Activated CD4-positive, alpha-beta T cell treated with anti-CD3 and anti-CD28 coated beads for 24 hours (primary cell): ENCODE measurements at places on chromosomes 1 and 21.

GRCh38 chr1:28926629-28927265 is 12.4 kb downstream of the EPB41 start:
- no peak for DNase-seq

DNA sequence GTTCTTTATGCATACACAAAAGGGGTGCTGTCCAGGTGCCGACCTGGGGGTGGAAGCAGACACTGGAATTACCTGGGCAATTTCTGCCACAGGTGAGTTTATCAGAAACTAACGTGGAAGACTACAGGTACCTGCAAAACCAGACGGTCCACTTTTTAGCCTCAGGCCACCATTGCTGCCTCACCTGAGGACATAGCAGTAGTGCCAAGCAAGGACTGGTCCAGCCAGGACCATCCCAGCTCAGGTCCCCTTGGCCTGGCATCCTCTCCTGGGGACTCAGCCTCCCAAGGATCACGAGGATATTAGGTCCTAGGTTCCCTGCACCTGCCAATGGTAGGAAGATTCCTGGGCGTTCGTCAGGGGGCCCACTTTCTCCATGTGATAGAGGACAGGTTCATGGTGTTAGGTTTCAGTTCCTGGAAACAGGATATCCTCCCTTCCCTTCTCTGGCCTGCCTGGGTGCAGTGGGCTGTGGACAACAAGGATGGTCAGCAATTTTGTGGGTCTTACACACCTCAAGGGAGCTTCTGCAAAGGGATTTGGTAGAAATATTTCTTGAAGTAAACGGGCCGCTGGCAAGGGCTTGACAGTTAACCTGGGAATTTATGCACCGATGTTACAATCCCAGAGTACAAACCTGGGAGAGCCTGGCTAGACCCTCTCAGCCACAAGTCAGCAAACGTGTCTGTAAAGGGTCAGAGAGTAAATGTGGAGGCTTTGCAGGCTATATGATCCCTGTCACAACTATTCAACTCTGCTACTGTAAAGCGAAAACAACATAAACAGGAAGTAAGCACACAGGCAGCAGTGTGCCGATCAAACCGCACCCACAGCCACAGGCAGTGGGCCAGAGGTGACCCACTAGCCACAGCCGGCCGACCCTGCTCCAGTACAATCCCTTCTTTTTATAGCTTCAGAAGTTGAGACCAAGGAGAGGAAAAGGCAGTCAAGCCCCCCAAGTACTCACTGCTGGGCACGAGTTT is 71.4 kb upstream of the RAB4A start:
- no peak for DNase-seq

DNA sequence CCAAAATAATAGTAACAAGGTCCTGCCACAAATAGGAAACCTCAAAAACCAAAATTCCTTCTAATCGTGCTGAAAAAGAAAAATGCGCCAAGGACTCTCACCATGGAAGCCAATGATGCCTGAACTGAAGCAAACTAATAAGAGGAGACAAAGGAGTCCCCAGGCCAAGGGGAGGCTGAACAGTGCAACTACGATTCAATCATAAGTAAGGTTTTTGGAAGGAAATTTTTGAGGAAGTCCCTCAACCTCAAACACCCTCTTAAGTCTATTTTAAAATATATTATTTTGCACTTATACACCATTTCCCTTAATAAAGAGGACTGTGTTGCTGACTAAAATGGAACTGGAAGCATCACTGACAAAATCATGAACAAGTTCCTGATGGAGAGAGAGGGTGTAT is 1.7 kb upstream of the ARHGAP29 start:
- DNase-seq: no peak

- DNase-seq: no peak
These were observed 36.6 kb upstream of the HSD3B1 start for GRCh38 chr1:119470377-119470776.

DNA sequence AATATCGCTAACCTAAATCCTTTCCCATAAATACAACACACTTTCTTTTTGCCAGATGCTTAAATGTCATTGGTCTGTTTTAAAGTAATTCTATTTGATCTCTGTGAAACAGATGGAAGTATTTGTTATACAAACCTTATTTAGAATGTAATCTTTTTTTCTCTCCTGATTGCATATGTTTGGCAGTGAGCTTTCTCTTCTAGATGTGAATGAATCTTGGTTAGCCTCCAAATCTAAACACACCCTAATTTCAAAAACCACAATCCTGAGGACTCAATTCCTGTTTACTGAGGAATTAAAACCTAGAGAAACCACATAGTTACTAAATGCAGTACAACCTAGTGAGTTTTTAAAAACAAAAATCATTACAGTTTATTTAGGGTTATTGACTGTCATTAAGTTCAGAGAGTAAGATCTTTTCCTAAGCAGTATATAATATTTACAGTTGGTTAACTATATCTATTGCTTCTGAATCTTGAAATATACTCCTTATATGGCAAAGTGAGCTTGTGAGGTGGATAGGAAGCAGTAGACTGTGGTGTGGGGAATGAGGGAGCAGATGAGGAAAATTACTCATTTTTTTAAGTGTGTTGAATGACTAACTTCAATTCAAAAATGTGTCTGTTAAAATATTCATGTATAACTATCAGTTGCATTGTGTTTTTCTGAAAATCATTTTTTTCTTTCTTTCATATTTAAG is 218.7 kb downstream of the FMN2 start:
- no peak for DNase-seq

- DNase-seq: no peak
These were observed 91.6 kb downstream of the RGL1 start for GRCh38 chr1:183896466-183897048.

- DNase-seq: no peak
These were observed 1.7 kb upstream of the GLIS1 start for GRCh38 chr1:53740621-53741105.

- DNase-seq: no peak
These were observed 125.8 kb downstream of the SLC45A1 start for GRCh38 chr1:8443558-8444194.

DNA sequence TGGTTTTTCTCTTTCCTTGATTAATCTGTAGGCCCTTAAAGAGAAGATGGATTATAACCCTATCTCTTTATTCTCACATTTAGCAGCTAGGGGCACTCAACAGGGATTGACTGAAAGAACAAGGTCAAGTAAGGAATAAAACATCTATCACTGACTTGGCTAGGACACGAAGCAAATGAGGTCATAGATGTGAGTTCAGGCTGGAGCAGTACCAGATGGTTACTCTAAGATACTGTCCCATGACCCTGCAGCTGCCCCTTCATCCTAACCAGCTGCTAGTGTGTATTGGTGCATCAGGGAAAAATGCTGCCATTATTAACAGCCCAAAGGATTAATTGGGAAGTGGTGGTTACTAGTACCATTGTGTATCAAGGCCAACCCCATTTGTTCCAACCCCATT is 221.9 kb downstream of the CTH start:
- no peak for DNase-seq

DNA sequence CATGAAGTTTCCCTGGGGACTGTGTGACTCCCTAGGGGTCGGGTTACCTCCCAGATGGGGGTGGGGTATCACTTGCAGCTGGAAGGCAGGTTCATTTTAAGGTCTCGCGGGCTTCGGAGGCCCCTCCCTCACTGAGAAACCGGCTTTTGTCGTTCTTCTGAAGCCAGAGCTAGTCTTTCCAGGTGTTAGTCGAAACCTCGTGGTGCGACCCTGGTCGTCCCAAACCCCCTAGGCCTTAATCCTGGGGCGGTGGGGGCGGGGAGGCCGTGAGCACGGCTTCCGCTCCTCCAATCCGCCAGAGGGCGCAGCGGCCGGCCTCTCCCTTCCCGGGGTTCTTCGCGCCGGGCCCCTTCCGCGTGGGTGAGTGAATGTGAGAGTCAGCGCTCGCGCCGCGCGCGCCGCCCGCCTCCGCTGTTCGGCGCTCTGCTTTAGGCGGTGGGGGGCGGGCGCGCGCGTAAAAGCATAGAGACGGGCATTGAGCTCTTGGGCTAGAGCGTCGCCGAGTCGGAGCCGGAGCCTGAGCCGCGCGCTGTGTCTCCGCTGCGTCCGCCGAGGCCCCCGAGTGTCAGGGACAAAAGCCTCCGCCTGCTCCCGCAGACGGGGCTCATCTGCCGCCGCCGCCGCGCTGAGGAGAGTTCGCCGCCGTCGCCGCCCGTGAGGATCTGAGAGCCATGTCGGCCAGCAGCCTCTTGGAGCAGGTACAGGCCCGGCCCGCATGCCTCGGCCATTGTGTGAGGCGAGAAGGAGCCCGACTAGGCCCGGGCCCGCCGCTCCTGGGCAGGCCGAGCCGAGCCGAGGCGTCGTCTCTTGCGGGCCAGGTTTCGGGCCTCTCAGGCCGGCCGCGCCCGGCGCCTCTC is at the start of gene YTHDF2:
Gene YTHDF2 (plus strand): TSS at position 491 of the 857 bp plus-strand sequence. CDS start 181 bp downstream, at position 672.
- DNase-seq: peak; percentile 97

DNA sequence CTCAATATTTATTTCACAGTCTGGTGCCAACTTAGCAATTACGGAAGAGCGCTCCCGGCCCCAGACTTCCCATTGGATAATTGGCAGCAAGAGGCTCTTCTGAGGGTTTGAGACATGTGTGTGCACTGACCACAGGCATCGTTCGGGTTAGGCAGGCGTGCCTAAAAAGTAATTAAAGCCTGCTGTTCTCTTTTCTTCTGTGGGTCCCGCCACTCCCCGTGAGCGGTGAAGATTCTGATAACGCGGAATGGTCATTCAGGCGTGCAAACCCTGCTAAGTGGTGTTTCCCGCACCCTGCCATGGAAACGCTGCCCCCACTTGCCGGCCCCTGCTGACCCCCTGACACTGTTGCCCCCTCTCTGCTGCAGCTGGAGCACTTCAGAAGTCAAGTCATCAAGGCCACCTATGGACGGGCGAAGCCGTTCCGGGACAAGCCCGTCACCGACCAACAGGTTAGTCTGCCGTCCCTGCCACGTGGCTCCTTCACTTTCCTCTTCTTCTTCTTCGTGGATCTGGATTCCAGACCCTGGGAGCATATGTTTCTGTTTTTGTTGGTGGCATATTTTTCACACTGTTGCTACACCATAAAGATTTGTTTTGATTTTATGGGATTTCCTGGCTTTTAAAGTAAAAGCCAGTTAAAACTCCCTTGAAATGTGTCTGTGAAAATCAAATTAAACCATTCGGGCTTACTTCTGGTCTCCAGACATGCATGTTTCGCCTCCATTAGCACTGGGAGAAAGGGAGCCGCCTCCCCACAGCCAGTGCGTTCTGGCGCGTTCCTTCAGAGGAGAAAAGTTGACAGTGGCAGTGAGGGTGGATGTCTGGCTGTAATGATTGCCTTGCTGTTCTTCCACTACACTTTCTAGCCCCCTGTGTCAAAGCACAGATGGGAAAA is 79.9 kb downstream of the FHAD1 start:
- DNase-seq: no peak

GRCh38 chr1:209162651-209163050 is 420.9 kb upstream of the CAMK1G start:
- no peak for DNase-seq

- DNase-seq: no peak
These were observed 6.6 kb downstream of the SELP start for GRCh38 chr1:169623132-169623926.

GRCh38 chr1:154182344-154183045 is 9.4 kb downstream of the TPM3 start:
- peak; percentile 47 for DNase-seq

GRCh38 chr1:16717336-16718098 is 22.8 kb upstream of the RNU1-4 start:
- DNase-seq: no peak

GRCh38 chr1:212981025-212981495 is 30.7 kb downstream of the VASH2 start:
- no peak for DNase-seq

DNA sequence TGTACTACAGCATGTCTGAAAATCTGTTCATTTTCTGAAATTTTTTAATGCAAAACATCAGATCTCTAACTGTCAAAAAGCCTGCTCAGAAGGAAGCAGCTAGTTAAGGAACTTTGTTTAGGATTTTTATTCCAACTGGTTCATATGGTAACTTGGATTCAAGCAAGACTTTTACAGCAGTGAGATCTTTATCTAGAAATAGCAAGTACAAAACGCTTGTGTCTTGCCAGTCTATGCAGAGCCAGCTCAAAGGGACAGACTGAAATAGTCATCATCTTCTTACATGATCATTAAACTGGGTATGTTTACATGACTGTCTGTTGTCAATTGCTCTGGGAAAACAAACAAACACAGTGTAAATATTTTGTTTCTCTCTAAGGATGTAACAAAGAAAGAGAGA is 37.6 kb downstream of the DDAH1 start:
- no peak for DNase-seq

- no peak for DNase-seq
These were observed 393.1 kb downstream of the BRINP3 start for GRCh38 chr1:190084552-190084951.

DNA sequence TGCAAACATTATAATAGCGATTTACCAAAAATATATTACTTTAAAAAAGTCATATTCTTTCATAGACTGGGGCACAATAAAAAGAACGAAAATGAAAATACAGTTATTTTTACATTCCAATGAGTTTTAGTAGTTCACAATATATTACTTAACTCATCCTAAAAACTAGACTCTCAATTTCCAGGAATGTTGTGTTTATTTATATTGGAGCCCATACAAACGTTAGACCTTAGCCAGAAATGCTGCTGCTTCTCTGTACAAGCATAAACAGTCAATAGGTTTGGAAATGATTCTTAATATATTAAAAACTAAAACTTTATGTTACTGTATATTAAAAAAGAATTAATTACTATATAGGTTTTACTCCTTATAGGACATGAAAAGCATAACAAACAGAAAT is 302.3 kb downstream of the BRINP3 start:
- no peak for DNase-seq

- no peak for DNase-seq
These were observed 251.1 kb downstream of the NPHP4 start for GRCh38 chr1:5740865-5741860.

GRCh38 chr1:168136709-168137514 is at the start of gene GPR161:
Gene GPR161, minus strand, starts transcription at chr1:168136930. Its CDS starts 32,080 bp downstream, at chr1:168104850.
- no peak for DNase-seq
